ENCODE measurements at places on chromosomes 1 and 21. TPM values are rescaled to one million over a fixed set of nuclear protein-coding genes. Genes with fewer than 3 reads are reported as not detected.

Gene TACSTD2
- 19.1 TPM for total RNA-seq

Gene SLC9C2
- total RNA-seq: not detected

Gene KCNN3
- total RNA-seq: 1.9 TPM

Gene ZZZ3
- 39.0 TPM for total RNA-seq

Gene INKA2
- total RNA-seq: 16.1 TPM

Gene CLCA1
- total RNA-seq: not detected

Gene NPL
- 11.9 TPM for total RNA-seq

DNA sequence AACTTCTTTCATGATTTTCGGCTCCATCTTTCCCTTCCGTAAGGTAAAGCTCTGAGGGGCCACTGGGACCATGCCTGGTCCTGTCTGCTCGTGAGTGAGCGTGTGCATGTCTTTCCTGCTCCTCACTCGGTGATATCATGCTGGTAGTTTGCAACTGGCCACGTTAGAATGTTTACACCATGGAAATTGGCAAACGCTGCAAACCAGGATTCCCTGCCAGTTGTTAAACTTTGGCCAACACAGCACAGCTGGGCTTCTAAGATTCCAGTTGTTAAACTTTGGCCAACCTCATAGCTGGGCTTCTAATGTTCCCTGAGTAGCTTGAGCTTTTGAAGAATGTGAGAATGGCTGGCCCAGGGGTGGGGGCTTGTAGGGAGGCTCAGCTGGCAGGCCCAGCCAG lies 68.0 kb upstream of the ACTL8 start:
- no peak for DNase-seq

- DNase-seq: no peak
Observed at GRCh38 chr1:26833432-26834405, 7.2 kb downstream of the ZDHHC18 start.

GRCh38 chr1:6634371-6635052 lies 9.8 kb downstream of the THAP3 start:
- DNase-seq: peak; percentile 88

DNA sequence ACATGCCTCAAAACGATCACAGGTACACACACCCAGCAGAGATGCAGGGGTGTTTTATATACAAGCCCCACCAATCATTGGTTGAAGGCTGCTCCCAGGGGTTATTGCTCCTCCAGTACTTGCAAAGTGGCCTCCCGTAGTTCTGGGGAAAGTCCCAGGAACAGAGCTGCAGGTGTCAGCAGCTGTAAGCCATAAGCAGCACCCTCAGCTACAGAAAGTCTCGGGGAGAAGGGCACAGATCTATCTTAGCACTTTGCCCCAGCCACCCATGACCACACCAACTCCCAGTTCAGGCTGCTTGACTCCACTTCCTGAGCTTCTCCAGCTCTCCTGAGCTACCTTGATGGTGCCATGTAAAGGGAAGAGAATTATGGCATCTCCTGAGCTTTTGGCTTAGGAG lies 222.7 kb upstream of the GJB5 start:
- DNase-seq: no peak

DNA sequence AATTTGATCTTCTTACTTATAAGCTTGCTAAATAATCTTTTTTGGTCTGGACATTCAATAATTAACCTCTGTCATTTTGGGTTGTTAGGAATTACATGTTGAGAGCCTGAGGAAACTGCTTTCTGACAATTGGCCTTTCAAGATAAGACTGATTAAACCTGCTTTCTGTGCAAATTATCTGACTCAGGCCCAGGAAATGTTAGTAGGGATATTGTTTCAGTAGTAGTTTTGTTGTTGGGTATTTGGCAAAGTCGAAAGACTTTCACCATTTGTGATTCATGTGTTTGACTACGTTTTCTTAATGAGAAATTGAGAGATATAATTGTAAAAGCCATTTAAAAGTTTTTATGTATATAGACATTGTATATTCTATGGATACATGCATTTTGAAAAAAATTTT lies 81.1 kb upstream of the GPR88 start:
- no peak for DNase-seq

- no peak for DNase-seq
Observed at GRCh38 chr1:165228676-165229075, 127.8 kb downstream of the LMX1A start.

DNA sequence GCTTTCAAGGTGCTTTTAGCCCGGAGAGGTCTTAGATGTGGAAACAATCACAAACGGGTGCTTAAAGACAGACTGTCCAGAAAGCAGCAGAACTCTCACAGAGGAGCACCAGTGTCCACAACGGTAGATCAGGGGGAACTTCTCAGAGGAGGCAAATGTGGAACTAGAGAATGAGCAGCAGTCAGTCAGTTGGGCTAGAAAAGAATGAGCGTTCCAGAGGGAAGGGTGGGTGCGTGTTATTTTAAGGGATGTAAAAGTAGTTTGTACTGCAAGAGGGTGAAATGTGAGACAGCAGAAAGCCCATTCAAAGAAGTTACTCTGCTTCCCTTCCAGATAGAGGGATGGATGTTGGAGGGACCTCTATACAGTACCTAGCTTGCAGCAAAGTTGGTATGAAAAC lies 30.9 kb downstream of the RGS5 start:
- no peak for DNase-seq

- DNase-seq: peak; percentile 75
Observed at GRCh38 chr1:227895828-227896685, 51.7 kb downstream of the WNT9A start.

DNA sequence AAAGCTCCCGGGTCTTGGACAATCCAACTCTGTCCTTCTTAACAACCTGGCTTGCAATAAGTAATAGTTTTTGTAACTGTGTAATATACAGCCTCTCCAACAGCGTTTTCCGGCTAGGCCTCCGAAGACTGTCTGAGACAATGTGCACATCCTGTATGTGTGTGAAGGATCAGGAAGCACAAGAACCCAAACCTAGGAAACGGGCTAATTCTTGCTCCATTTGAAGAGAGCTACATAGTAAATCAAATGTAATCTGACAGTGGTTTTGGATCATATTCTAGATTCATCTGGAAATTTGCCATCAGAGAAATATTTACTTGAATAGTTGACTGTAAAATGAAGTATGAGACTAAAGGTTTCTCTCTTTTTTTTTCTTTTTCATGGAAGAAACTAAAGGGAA lies 1.2 kb downstream of the GPR52 start:
- DNase-seq: no peak

GRCh38 chr1:99964806-99965205 lies 5.0 kb upstream of the SLC35A3 start:
- no peak for DNase-seq

GRCh38 chr1:205009670-205010069 lies 33.3 kb upstream of the CNTN2 start:
- DNase-seq: no peak

DNA sequence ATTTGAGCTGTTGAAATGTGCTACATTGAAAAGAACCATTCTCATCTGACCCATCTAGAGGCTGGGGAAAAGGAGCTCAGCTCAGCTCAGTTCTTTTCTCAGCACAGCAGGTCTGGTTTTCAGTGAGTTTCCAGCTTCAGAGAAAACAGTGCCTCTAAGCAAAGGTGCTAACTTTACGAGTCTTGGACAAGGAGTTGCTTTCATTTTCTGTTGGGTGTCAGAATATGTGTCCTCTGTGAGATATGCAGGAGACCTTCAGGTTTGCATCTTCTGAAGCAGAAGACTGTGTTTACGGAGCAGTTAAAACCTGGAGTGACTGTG lies 321.3 kb upstream of the USP24 start:
- DNase-seq: no peak

DNA sequence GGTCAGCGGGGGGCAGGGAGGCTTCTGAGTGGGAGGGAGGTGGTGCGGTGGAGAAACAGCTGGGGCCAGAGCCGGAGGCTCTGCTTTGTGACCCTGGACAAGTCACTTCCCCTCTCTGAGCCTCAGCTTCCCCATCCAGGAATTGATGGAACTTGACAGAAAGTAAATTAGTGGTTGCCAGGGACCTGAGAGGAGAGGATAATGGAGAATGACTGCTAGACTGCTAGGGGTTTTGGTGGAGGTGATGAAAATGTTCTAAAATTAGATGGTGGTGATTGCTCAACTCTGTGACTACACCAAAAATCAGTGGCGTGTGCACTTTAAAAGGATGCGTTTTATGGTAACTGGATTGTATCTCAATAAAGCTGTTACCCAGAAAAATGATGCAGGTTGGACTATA lies 100.9 kb downstream of the ARHGEF10L start:
- no peak for DNase-seq

- peak; percentile 89 for DNase-seq
Observed at GRCh38 chr1:81802707-81803430, 2.1 kb downstream of the ADGRL2 start.

GRCh38 chr21:35868005-35868868 lies 192.1 kb downstream of the SETD4 start:
- no peak for DNase-seq

- DNase-seq: peak; percentile 92
Observed at GRCh38 chr1:36133484-36133883, 8.5 kb upstream of the COL8A2 start.

DNA sequence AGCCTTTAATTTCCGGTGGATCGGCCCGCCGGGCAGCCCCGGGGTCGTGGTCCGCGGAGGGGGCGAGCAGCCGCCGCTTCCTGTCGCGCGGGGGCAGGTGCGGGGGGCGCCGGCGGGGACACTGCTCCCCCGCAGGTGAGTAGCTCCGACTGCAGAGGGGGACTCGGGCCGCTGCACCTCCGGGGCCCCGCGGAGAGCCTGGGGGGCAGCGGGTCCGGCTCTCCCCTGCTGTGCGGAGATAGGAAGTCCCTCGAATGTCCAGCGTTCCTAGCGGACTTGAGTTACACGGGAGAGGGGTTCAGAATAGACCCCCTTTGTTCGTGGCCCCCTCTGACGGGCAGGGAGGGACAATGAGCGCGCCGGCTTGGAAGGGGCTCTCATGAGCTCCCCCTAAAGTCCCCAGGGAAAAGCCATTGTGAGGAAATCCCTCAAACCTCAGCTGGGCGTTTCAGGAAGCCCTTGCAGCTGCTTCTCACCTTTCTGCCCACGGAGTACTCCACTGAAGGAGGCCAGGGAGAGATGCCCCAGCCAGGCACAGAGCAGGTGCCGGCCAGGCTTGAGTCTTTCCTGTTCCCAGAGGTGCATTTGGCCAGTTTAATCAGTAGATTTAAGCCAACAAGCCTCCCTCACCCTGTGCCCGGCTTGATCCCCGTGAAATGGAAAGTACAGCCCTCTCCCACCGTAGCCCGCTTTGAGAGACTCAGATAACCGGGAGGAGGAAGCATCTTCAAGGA lies 925 bp downstream of the PDE9A start:
- peak; percentile 70 for DNase-seq

DNA sequence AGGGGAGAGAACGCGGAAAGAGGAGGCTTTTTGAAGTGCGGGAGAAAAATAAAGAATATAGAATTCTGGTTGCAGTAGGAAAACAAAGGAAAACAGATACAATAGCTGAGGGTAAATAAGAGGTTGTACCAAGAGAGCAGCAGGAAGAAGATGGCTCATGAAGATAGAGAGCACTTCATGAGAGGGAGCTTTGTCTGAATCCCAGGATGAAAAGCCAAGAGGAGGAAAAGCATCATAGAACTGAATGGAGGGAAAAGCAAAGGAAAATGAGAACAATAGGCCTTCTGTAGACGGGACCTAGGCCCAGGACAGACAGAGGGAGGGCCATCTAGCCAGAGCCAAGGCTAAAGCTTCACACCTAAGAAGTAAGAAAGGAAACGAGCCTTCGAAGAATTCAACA lies 49.5 kb downstream of the ATP6V1G3 start:
- DNase-seq: no peak

DNA sequence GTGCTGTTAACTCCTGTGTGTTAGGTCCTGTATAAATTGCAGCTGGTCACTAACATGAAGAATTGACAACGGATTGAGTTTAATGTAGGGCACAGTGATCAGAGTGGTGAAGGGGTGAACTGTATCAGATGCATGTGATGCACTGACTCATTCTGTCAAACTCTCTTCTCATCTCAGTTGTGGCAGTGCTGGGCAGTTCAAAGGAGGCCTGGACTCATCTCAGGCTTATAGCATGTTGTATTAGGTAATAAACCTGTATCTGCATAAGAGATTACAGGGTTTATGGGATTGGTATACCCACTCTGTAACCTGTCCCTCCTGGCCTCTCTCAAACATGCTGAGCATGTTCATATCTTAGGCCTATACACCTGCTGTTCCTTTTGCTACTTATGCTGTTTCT lies 12.4 kb upstream of the GBP3 start:
- no peak for DNase-seq

GRCh38 chr1:185368313-185368855 lies 51.3 kb upstream of the IVNS1ABP start:
- no peak for DNase-seq

DNA sequence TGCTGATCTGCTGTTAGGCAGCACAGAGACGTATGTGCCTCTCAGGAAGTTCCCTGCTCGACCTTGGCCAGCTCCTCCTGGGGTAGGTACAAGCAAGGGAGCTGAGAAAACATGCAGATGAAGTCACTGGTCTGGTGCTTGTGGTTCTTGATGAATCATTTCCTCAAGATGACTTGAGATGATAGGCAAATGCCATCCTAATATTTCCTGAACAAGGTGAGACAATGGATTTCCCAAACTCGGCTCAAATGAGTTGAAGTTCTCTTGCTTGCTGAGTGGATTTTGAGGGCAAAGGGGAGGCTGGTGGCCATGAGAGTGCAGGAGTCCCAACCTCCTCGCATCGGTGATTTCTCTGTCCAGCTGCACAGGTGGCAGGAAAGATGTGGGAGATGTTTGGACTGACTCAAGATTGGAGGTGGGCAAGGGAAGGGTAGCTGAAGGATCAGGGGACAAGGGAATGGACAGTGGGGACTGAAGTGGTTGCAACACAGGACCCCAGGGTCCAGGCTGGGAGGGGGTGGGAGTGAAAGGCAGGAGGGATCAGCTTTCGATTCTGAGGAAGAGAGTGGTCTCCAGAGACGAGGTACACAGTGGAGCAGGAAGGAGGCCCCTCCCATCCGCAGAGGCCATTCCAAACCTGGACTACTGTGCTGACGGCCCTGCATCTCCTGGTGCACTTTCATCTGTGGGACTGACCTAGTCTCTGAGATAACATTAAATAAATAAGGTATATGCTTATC lies 63.9 kb downstream of the CAPN2 start:
- peak; percentile 72 for DNase-seq

DNA sequence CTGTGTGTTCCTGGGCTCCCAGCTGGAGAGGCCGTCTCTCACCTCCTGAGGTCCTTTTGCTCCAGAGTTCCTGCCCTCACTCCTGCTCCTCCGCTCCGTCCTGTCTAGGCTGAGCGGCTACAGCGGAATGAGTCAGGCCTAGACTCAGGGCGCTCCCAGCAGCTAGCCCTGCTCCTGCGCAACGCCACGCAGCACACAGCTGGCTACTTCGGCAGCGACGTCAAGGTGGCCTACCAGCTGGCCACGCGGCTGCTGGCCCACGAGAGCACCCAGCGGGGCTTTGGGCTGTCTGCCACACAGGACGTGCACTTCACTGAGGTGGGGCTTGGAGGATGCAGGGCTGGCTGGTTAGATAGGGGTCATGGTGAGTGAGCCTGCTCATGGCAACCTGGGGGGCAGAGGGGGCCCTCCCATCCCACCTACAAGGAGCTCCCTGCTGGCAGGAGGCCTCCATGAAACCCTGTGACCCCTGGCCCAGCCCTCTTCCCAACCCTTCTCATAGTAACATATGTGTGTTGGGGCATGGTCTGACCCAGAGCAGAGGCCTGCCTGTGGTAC lies 15.1 kb downstream of the PSRC1 start:
- no peak for DNase-seq
